CD4-positive, alpha-beta T cell (primary cell): ENCODE measurements at places on chromosomes 7 and 10.

- DNase-seq, result no peak
These were observed 31.6 kb upstream of the LYZL1 start for GRCh38 chr10:29257106-29257783.

DNA sequence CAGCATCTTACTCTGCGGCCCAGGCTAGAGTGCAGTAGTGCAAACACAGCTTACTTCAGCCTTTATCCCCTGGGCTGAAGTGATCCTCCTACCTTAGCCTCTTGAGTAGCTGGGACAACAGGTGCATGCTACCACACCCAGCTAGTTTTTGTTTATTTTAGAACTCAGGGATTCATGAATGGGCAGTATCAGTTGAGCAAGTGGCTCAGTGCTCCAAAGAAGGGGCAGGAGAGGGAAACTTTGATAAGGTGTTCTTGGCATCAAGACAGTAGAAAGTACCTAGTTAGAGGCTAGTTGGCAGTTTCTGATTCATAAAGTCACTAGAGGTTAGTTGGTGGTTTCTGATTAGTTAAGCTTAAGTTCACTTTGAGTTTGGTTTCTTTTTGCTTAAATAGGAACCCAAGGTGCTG, 18.4 kb downstream of the TRIM24 start:
- no peak for DNase-seq

DNA sequence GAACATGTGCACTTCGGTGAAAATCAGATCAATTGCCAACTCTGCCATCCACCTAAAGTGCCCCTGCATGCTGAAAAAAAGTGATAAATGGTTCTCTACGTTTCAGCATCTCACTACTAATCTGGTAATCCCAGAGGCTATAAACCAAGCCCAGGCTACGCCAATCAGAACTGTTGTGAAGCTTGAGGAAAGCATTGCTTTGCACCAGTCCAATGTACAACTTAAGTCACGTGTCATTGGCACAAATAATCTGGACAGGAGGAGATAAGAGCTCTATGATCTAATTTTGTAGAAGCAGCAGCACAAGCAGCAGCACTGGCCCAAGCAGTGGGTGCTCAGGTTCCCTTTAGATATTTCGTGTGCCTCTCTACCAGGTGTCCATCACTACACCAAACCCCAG, 4.4 kb upstream of the EGR2 start:
- DNase-seq, result no peak

DNA sequence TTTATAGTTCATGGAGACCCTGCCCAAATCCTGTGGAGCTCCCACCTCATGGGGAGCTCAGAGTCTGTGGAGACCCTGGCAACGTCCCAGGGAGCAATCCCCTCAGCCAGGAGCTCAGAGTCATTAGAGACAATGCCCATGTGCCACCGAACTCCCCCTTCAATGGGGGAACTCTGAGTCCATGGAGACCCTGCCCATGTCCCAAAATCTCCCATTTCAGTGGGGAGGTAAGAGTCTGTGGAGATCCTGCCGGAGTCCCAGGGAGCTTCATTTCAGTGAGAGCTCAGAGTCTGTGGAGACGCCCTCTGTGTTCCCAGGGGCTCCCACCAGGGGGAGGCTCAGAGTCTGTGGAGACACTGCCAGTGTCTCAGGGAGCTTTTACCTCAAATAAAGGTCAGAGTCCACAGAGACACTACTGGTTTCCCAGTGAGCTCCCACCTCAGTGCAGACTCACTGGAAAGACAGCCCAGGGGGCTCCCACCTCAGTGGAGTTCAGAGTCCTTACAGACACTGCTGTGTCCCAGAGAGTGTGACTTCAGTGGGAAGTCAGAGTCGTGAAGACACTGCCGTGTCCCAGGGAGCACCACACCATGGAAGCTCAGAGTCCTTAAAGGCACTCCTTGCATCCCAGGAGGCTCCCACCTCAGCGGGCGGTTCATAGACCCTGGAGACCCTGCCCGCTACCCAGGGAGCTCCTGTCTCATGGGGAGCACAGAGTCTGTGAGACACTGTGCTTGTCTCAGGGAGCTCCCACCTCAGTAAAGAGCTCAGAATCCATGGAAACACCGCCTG, 5.0 kb downstream of the MYO1G start:
- peak; percentile 62 for DNase-seq

- DNase-seq, result no peak
These were observed 99.1 kb downstream of the ANK3 start for GRCh38 chr10:60290558-60290957.

GRCh38 chr7:28296571-28297483, 115.5 kb upstream of the CREB5 start:
- peak; percentile 53 for DNase-seq

DNA sequence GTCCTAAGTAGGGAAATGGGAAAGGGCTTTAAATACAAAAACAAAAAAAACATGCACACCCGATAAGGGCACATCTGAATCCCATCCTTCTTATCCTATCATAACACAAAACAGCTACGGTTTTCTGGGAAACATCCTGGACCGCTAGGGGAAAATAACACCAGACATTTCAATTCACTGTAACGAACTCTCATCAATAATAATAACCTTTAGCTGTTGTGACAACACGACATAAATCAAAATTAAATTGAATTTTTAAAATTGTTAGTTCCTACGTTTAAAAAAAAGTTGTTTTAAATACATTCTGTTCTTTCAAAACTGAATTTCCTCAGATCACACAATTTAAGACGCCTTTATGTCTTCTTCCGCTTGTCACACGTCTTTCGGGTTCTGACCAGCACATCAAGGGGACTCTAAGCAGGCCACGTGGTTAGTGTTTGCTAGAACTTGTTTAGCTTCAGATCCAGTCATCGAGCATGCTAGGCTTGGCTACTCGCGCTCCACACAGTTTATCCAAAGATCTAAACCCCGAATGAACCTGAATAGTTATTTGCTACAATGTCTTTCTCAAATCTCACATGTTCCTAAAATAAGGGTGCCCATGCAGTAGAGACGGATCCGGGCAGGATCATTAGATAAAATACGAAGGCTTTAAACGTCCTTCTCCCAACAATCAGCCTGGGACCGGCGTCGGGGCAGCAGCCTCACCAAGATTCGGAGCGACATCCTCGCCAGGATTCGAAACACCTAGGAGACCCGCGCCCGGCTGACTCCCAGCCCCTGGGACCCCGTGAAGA, 839 bp downstream of the IKZF5 start:
- DNase-seq, result peak; percentile 11

DNA sequence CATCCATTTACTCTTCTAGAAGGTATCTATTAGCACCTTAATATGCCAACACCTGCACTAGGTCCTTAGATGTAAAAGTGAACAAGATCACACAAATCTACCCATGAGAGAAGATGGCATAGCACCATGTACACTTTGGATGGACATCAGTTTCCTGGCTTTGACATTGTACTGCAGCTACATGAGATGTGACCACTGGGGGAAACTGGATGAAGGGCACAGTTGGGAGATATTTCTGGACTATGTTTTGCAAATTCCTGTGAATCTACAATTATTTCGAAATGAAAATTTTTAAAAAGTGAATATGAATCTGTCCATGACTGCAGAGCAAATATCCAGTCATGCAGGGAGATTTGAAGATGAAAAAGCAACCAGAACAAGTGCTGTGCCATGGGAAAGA, 124.5 kb downstream of the PRKCQ start:
- no peak for DNase-seq

DNA sequence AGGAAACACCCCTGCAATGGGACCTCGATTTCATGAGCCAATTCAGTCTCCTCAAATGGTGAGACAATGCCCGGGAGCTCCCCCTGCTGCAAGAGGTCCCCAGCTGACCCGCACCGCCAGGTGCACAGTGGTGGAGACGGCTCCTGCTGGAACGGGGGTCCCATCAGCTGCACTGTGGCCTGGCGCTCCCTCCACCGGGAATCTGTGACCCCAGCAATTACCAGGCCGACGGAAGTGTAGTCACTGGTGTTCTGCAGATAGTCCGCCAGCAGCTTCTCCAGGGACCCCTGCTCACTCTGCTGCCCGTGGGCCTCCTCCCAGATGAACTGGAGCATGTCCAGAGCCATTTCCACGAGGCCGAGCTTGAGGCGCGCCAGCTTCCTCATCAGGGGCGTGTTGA, 64.9 kb upstream of the NKX6-2 start:
- DNase-seq, result peak; percentile 21

GRCh38 chr7:30657131-30657530, 25.1 kb downstream of the CRHR2 start:
- DNase-seq, result no peak

DNA sequence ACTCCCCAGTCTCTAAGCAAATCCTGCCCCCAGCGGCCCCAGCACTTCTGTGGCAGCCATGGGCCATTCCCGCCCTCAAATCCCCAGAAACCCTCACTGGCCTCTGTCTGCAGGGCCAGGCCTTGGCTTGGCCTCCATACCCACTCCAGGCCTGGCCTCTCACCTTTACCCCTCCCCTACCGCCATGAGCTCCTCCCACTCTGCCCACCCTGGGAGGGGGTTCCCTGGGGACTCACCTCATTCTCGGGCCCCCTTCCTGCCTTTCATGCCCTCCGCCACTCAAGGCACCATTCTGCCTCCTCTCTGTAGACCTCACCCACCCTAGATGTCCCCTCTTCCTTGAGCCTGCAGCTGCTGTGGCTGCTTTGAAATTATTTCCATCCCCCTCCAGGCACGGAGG, 41.0 kb downstream of the PRF1 start:
- DNase-seq, result no peak

DNA sequence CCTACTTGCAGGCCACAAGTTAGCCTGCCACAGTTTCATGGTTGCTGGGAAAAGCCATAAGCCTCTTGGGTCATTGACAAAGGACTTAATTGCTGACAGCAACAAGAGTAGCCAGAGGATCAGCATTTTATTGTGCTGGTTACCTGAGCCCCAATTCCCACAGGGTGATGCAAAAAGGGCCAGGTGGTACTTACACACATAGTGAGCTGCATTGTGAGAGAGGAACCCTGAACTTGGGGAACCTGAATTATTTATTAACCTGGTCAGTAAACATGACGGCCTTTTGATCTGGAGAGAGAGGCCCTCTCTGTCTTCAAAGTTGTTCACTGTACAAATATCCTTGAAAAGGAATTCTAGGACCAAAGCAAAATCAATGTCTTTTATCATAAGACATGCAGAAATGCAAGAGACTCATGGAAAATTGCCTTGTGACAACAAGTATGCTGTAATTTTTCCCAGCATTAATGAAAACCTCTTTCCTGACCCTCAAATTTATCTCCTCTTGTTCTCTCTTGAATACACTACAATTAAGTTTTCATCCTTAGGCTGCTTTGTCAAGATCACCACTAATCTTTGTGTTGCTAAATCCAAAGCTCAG, 102.9 kb upstream of the PHYHIPL start:
- no peak for DNase-seq

DNA sequence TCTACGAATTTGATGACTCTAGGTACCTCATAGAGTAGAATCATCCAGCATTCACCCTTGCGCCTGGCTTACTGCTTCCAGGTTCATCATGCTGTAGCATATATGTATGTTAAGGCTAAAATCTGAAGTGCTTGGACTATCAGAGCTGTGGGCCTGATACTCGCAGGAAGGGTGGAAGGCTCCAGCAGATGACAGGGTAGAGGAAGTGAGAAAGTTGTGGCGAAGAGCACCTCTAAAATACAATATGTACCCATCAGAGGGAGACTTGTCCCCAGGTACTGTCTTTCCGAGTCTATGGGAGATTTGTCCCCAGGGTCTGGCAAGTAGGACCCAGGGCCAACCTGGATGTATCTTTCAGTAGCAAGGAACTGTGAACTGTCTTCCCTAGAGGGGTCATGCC, 48.1 kb upstream of the PLEKHA1 start:
- DNase-seq, result no peak

- DNase-seq, result no peak
These were observed 83.5 kb upstream of the GNA12 start for GRCh38 chr7:2927592-2927991.

- no peak for DNase-seq
These were observed 74.1 kb downstream of the BTRC start for GRCh38 chr10:101428036-101428435.

DNA sequence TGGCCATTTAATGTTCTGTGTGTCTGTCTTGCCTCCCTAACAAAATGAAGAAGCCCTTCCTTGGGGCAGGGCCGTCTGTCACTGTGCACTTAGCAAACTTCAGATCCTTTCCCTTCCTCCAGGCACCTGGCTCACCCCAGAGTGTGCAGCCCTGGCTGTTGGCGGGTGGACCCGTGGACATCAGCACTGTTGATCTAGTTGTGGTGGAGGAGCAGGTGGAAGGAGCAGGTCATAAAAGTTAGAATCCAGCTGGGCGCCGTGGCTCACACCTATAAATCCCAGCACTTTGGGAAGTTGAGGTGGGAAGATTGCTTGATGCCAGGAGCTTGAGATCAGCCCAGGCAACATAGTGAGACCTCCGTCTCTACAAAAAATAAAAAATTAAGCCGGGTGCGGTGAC, 12.7 kb downstream of the RAB19 start:
- no peak for DNase-seq

DNA sequence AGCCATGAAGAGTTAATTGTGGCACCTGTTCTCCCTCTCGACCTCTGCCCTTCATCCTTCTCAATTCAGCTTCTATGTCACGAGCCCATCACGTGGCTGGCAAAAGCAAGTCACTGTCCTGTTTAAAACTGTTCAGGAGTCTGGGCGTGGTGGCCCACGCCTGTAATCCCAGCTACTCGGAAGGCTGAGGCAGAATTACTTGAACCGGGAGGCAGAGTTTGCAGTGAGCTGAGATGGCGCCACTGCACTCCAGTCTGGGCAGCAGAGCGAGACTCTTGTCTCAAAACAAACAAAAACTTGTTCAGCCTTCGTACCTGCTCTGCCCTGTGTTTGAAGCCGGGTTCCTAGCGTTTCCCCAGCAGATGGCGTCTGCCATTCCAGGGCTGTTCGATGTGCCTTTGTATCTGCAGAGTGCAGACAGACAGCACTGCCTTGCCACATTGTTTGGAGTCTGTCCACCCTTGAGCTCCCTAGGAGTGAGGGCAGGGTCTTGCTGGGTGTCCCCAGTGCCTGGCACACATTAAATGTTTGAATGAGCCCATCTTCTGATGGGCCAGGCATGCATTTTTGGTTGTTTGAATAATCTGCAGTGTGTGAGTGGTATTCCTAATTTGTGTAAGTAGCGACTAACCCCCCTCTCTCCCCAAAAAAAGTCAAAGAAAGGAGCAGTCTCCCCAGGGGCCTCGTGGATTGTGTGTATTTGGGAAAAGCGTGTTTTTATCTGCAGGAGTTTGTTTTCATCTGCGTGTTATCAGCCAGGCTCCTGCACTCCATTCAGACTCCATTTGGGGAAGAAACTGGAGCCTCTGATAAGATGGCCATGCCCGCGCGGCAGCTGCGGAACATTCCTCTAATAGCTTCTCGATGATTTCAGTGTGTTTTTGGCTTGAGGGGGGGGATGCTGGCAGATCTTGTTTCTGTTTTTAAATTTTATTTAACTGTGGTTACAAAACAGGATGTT, 61.2 kb downstream of the DNAJB6 start:
- no peak for DNase-seq

DNA sequence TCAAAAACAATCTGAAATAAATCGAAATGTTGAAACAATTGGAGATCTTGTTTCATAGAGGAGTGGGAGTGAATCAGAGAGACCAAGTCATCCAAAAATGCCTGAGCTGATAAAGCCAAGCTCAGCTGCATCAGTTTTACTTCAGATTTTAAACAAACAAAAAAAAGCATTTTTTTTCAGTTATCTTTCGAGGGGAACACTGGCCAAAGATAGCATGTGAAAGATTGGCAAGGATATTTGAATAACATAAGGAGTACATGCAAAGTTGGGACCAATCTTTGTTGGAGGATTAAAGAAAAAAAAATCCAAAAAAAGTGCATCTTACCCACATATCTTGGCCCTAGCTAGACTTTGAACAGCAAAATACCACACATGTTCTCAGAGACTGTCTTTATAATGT, 47.2 kb downstream of the RHOBTB1 start:
- DNase-seq, result no peak
